ENCODE measurements at places on chromosomes 11 and 22.

GRCh38 chr11:76269247-76269646 lies 62.9 kb upstream of the WNT11 start:
- no peak for DNase-seq

DNA sequence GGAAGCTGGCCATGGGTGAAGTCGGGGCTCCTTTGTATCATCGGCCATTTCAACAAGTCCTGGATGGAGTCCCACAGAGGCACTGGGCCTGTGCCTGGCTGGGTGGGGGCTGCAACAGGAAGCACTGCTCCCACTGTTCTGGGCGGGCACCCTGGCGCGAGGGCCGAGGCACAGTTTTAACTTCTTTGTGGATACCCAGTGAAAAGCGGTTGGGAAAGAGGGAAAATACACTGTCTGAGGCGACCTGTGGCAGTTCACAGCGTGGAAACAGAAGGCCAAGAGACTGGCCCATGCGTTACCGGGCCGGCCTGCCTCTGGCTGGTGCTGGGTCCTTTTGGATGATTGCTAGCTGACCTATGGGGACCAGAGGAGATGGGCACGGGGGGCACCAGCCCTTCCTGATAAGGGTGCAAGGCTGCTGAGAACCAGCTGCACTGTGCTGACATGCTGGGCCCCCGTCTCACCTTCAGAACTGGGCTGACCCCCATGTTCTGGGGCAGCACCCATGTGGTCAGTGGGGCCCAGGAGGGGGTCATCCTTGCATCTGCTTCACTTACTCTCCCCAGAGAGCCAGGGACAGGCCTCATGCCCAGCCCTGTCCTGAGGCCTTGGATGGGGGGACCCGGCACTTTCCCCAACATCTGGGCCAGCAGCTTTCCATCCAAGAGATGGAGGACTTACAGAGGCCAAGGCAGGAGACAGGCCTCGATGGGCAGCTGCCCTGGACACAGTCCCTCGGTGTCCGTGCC lies 4.2 kb downstream of the OVOL1 start:
- DNase-seq = no peak

GRCh38 chr22:40325315-40325714 lies 21.0 kb upstream of the ADSL start:
- no peak for DNase-seq

DNA sequence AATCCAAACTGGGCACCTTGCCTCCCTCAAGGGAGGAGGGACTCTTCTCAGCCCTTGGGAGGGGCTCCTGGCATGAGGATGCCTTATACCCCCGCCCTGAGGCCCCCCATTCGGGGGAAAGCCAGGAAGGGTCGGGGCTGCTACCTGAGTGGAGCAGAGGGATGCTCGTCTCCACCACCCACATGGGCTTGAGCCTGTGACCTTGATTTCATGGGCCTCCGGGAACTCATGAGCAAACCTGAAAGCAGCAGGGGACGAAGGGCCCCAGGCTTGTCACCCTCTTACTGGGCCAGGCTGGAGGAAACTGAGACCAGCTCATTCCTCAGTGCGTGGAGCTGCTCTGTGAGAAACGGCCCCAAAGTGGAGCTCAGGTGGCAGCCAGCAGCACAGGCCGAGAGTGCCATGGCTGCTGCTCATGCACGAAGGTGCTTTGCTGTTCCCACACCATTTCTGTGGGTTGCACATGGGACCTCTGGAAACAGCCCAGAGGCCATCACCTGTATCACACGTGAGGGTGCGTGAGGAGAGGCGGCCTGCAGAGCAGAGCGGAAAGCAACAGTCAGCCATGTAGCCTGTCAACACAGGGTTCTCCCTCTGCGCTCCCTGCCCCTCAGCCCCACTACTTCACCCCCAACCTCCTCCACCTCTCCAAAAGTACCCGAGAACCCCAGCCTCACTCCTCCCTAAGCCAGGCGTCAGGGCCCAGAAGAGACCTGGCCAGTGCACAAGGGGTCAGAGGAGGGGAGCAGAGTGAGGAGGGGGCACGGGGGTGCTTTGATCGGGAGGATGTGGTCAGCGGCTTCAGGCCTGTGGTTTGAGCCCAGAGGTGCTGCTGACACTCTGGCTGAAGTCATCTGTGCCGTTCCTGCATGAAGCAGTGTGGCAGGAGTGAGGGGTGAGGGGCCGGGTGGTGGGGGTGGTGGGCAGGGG lies 14.1 kb upstream of the IL2RB start:
- no peak for DNase-seq

DNA sequence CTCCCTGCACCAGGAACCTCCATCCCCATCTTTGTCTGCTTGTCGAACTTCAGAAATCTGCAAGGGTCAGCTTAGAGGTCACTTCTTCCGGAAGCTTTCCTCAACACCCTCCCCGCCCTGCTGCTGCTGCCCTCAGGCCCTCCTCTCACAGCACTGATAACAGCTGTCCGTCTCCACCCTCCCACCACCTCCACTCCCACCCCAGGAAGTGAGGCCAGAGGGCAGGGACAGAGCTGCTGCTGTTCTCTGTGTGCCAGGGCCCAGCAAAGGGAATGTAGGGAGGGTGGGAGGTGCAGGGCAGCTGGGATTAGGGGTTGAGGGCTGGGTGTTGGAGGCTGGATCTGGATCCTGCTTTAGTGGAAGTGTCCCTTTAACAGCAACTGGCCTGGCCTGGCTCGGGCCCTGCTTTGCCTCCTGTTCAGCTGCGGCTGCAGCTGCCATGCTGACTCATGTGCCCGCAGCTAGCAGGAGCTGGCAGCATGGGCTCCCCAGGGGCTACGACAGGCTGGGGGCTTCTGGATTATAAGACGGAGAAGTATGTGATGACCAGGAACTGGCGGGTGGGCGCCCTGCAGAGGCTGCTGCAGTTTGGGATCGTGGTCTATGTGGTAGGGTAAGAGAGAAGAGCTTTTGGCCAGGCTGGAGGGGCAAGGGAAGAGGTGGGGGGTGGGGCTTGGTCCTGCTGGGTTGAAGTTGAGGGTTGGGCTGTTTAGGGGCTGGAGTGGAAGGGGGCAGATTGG lies at the start of gene P2RX6:
Gene P2RX6, plus strand, starts transcription at position 440 of the 740 bp plus-strand sequence. Its CDS starts 10 bp downstream, at position 450.
- peak; percentile 57 for DNase-seq

- DNase-seq = no peak
Observed at GRCh38 chr22:26885441-26886261, 228.3 kb downstream of the MIAT start.

- peak; percentile 21 for DNase-seq
Observed at GRCh38 chr11:1876361-1877063, 15.2 kb downstream of the PRR33 start.

DNA sequence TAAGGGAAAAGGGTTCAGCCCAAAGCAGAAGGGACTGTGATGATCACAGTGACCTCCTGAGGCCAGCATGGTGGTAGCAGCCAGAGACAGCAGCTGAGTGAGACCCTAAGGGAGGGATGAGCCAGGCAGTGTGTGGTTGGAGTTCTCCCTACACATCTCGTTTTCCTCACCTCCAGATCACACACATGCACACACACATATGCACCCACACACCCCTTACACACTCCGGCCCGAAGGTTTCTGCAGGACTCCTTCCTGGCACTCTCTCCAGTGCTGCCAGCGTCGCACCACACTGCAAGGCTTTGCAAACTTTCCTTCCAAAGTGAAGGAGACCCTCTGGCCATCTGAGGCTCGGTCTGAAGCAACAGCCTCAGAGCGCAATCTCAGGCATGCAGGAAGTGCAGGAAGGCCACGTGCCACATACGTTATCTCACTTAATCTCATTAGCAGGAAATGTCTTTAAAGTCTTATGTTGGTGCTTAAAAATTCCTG lies 26.9 kb upstream of the TP53I11 start:
- no peak for DNase-seq
